ENCODE measurements at places on chromosomes 13 and 19.

GRCh38 chr13:64332048-64332447, 2898.1 kb downstream of the PCDH9 start:
- DNase-seq: no peak

GRCh38 chr13:27770809-27771208, 21.5 kb upstream of the GSX1 start:
- DNase-seq: no peak

DNA sequence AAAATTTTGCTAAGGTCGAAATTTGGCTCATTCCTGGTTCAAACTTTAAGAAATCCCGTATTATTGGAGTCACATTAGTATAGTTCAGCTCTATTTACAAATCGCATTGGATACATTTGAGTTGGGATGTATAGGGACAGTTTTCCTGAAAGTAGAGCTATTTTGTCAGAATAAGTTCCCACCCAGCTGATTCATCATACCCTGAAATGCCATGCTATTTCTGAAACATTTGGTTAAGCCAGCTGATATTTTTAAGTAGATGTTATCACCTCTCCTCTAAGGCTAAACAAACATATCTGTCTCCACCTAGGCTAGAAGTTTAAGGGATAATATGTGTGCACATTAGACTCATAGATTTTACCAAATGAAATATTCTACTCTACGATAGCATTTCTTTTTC, 226.2 kb upstream of the ARGLU1 start:
- no peak for DNase-seq

- no peak for DNase-seq
These were observed 67.1 kb downstream of the LRCH1 start for GRCh38 chr13:46620029-46620428.

DNA sequence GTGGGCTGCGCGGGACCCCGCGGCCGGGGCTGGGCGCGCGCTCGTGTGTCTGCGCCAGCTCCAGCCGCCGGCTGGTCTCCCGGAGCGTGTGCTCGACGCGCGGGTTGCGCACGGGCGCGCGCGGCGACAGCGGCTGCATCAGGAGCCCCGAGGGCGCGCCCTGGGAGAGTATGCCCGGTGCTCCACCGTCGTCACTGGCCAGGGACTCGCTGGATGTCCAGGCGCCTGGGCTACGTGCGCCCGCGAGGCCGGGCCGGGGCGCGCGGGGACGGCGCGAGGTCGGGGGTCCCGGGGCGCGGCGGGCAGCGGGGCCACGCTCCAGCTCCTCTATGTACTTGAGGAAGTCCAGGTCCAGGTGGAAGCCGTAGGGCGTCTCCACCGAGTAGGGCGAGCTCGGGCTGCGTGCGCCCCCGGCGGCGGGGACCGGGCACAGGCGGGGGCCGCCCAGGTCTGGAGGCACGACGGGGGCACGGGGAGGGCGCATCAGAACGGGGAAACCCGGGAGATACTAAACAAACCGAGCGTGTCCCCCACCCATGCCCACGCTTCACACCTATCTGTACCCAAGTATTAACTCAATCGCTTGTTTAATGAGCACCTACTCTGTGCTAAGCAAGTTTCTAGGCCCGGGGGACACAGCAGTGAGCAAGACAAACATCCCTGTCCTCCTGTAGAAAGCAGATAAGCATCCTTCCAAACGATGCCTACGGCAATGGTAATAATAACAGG, 7.6 kb downstream of the KANK3 start:
- DNase-seq: no peak

DNA sequence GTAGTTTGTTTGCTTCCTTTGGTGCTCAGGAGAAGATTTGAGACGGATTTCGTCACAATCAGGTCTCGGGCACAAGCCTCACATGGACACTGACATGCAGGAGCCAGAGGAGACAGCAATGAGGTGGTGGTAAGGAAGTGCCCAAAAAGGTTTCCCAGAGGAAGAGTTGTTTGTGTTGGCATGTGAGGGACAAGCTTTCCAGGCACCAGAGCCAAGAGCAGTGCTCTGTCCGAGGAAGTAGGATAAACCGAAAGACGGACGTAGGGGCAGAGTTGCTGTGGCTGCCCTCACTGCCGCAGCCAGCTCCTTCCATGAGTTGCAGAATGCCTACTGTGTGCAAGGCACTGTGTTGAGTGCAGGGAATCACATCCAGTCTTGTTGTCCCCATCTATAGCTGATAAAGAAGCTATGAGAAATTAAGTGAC, 27.7 kb downstream of the SAE1 start:
- peak; percentile 9 for DNase-seq

GRCh38 chr19:36265856-36266374, 51.0 kb downstream of the ZNF146 start:
- DNase-seq: no peak

GRCh38 chr13:33080972-33081590, 64.9 kb downstream of the KL start:
- no peak for DNase-seq

DNA sequence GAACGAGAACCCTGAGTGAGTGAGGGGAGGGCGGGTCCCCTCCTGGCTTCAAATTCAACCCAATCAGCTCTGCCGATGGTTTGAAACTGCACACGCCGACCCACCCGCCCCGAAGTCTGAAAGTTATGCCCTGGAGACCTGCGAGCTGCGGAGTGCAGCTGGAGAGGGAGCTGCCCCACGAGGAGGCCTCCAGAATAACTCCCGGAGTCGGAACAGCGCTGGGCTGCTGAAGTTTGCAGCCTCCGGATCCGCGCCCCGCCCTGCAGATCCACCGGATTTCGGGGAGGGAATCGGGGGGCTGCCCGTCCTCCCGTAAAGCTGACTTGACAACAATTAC, 7.0 kb downstream of the POU4F1 start:
- DNase-seq: no peak

GRCh38 chr19:681029-682019, 5.1 kb downstream of the FSTL3 start:
- peak; percentile 97 for DNase-seq

DNA sequence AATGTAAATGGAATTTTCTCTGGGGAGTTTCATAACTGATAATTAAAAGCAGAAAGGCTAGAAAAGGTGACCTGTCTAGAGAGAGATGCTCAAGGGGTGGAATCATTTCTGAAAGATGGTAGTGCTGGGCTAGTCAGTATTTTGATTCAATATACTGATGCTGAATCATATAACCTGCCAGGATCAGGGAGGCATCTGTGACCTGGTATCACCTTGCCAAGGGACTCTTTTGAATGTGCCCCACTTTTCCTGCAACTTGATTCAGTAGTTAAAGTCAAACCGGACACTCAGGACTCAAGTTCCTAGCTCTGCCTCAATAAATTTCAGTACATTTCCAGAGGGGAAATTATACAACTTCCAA, 15.8 kb downstream of the LCP1 start:
- DNase-seq: no peak

GRCh38 chr13:80881942-80882445, 541.1 kb upstream of the SPRY2 start:
- DNase-seq: no peak

GRCh38 chr19:43534816-43535761, 2.1 kb downstream of the ZNF575 start:
- DNase-seq: peak; percentile 19

DNA sequence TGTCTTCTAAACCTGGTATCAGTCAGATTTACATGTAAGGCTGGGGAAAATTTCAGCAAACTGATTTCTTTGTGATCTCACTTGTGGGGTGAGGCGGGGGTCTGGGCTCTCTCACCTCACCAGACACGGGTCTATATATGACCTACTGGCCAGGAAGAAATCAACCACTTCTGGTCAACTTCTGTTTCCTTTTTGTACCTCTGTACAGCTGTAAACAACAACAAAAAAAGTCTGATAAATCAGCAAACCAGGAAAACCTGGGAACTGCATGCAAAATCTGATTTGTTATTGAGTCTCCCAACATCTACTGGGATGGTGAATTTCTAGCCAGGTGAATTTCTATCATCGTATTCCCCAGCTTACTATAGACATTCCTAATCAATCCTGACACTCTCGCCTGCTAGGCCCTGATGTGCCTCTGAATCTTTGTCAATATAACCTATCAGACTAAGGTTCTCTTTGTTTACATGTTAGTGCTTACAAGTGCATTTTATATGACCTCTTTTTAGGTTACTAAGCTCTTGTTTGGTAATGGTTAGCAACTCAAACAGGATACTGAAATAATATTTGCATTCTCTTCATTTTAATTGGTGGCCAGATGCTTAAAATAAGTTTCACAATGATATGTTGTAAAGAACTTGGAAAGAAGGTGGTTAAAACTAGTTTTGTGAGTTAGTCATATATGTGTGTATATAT, 77.7 kb downstream of the LRRC63 start:
- DNase-seq: no peak

DNA sequence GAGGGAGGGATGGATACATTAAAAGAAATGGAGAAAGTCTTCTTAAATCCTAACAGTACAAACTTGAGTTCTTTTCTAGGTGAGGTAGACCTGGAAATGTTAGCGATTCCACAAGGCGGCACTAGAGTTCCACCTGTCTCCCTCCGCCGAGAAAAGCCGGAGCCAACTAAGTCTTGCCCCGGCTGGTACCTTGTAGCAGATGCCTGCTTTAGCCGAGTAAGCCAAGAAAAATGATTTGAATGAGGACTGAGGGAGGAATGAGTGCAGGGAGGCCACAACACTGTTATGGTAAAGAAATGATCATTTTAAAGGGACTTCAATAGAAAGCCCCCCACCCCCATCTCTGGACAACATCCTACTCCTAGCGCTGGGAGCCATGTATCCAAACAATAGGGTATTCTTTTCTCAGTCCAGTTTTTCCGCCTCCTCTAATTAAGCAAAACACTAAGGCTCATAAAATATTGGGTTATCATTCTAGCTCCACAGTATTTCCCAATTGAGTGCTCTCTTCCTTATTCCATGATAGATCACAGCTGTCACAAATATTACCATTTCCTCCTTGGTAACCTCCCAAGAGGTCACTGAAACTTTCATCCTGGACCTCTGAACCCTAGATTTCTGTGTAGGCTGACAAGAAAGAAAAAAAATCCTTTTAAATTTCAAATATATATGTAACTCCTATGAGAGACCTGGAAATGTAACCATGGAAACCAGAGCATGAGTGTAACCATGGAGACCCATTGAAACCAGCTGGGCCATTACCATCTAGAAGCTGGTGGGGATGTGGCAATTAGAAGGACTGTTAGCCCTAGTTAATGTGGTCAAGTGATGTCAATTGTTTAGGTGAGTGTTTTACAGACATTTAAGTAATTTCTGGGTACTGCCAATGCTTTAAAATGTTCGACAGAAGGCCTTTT, 58.3 kb downstream of the GPALPP1 start:
- DNase-seq: peak; percentile 85

- peak; percentile 90 for DNase-seq
These were observed 193.6 kb downstream of the KCNRG start for GRCh38 chr13:50208826-50209335.

DNA sequence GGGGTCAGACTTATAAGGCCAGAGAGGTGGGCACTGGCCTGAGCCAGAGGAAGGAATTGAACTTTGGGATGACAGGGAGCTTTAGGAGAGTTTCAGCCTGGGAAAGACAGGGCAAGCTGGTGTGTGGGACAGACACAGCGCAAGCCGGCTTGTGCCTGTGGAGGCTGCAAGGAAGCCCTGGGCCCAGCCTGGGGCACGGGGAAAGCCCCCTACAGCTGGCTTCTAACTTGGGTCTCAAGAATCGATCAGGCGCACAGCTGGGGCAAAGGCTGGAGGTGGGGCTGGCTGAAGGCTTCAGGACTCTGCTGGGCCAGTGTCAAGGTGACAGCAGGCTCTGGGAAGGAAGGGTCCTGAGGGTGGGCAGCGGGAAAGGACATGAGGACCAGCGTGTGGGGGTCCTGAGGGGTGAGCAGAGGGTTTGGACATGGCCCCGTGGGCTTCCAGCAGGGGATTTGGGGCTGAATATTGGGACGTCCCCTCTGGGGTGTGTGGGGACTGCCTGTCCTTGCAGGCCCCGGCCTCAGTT, 3.0 kb downstream of the PTOV1 start:
- no peak for DNase-seq

DNA sequence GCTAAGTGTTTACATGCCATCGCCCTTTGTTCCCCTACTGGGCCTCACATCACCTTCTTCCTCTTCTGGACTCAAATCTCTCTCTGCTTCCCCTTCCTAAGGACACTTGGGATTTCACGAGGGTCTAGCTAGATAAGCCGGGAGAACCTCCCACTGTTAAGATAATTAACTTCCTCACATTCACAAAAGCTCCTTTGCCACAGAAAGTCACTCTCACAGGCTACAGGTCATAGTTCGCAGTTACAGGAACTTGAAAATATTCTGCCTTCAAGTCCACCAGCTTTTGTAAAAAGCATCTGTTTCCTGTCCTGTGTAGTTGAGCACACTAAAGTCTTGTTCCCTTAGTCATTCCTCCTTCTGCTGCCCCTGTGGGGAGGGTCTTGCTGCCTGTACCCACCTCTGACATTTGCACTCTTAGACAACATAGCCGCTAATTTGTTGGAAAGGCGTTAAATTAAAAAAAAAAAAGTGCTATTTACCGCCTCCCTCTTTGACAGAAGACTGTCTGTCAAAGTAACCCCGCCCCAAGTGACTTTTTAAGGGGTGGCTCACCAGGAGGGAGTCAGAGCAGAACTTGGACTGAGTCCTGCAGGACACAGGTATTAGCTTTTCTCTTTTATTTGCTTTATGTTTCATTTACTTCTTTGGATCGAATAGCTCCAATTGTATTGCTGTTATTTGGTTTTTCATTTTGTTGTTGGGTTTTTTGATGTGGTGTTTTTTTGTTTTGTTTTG, 26.8 kb upstream of the CEACAM21 start:
- peak; percentile 80 for DNase-seq

DNA sequence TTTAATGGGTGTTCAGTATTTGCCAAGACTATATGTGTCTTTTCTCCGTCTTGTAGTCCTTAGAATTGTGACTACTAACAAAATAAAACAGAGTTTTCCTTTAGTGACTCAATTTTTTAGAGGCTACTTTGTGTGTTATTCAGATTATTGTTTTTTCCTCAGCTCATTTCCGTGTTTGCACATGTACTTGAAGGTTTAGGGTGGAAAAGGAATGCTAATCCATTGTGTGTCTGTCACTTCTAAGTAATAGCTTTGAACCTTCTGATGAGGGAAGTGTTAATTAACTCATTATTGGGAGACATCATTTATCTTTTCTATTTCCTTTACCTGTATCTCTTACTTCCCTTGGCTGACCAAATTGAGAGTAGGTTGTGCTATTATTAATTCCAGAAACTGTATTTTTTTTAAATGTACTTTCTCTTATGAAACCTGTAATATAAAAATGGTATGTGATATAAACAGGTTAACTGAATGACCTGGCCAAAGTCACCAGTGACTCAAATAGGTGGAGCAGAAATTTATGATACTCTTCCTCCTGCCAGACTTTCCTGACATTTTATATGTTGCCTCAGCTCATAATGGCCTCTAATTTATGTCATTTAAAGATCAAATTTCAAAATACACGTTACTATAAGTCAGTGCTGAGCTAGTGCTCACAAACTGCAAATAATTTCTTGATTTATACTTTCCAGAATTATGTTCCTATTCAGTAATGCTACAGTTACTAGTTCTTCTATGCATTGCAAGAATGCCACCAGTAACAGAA, 88.8 kb downstream of the LMO7 start:
- no peak for DNase-seq
